BJ (cell line): ENCODE measurements at places on chromosomes 1 and 21. TPM values are rescaled to one million over a fixed set of nuclear protein-coding genes. Genes with fewer than 3 reads are reported as not detected.

The SLC35F3 gene
- 0.06 and 0.09 TPM in 2 replicates for polyA plus RNA-seq

The SPRR2G gene
- polyA plus RNA-seq, result not detected in 2 replicates

The SPATA21 gene
- polyA plus RNA-seq, result not detected in 2 replicates

DNA sequence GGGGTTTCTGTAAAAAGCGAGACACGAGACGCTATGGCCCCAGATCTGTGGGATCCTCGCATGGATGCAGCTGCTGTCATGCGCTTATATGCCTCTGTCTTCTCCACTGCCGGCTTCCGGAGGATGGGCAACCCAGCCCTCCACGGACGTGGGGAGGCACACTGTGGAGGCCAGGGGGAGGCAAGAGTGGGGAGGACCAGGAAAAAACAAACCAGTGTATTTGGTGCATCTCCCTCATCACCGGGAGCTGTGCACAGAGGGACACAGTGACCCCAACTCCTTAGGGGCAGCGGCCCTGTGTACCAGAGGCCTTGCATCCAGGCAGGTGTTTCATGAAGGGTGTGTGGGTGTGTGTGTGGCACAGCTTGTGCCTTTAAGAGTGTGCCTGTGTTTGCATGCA, 95.0 kb downstream of the AJAP1 start:
- no peak for DNase-seq

DNA sequence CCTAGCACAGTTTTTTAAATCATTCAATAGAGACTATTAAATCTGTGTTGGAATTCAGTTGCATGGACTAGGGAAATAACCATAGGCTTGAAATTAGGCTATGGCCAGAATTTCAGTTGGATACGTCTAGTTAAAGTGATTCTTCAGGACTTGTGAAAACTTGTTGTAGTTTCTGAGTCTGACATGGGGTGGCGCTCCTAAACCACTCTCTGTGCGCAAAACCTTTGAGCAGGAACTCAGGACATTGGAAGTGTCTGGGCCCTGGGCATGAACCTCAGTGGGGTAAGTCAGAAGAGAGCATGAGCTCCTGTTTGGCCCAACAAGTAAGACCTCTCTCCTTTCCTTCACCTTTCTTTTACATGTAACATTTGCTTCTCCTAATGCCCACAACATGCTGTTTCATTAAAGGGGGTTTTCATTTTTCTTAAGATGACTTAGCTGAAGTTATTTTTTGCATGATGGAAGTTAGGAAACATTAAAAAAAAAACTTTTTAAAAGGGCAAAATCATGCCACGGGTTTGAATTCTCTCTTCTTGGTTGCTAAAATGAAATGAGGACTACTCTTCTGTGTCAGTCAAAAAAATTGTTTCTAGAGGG, 17.1 kb upstream of the CCDC190 start:
- DNase-seq, result no peak

GRCh38 chr1:54623216-54624007, at the start of gene FAM151A:
FAM151A (minus strand) TSS chr1:54623525; CDS start chr1:54623395, 130 bp downstream.
- no peak for DNase-seq

- no peak for DNase-seq
Measured at GRCh38 chr1:221711063-221711577, 30.8 kb downstream of the DUSP10 start.

GRCh38 chr1:65493802-65494201, 73.3 kb downstream of the LEPR start:
- DNase-seq, result no peak
